ENCODE measurements at places on chromosomes 3 and 15.

DNA sequence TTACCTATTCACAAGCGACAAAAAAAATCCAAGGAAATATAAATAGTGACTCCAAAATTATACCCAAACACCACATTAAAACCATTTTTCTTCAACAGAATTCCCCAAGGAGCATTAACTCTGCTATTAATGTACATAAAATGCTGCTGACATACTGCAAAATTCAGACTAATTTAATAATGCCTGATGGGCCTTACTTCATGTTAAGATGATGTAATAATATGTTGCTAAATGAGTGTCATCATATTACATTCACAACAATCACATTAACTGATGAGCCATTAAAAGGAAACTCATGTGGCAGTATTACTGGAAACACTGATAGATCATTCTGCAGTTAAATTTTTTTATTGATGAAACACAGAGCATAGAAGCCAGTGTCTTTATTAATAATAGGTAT, 204.9 kb upstream of the CGNL1 start:
- no peak for DNase-seq

DNA sequence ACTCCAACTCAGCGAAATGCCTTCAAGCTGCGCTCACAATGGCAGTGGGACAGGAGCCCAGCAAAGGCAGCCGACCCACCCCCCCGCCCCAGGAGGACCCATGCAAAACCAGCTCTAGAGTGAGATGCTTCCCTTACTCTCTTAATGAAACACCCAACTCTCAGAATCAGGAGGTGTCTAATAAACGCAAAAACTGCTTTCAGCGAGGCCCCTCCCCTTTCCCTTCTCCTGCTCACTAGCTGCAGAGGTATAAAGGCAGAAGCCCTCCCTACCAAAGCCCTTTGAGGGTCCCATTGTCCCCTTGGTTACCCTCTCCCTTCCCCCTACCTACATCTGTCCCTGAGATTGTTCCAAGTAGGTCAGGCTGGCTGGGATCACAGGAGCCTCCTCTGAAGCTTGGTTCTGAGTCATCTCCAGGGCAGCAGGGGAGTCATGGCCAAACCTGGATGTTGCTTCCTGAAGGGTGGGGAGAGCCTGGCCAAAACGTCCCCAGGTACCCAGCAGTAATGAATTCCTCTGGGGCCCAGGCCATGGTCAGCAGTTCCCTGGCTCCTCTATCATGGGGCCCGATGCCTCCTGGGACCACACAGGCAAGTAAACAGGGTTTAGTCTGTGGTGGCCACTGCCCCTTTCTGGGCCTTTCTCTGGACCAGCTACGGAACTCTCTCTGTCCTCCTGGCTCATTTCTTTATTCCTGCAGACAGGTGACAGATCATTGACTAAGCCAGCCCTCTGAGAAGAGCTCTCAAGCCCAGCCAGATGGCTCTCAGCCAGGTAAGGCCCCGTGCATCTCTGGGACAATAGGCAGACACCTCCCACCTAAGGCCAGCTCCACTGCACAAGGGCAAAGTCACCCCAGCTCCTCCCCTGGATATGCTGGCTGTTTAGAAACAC, 8.6 kb downstream of the KLHL25 start:
- no peak for DNase-seq

- DNase-seq, result no peak
These were observed 36.0 kb upstream of the ALDH1L1 start for GRCh38 chr3:126216416-126216815.

DNA sequence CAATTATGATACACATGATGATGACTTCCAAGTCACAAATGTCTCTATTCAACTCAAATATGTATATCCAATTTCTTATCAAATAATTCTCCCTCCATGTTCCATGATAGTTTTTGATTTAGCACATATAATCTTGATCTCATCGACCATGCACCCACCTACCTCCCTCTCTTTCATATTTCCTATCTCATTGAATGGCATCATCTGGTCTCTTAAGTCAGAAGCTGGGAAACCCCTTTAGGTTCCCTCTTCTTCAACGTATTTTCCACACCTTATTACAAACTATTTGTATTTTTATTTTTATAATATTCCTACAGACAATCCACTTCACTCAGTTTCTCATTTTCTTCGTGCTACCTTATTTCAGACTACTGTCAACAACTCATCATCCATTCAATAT, 56.9 kb upstream of the DPH6 start:
- DNase-seq, result no peak

- DNase-seq, result no peak
These were observed 434.7 kb upstream of the AGTR1 start for GRCh38 chr3:148262980-148263379.

GRCh38 chr15:100732211-100733055, 130.0 kb downstream of the ASB7 start:
- DNase-seq, result no peak

GRCh38 chr15:23574742-23575141, 9.3 kb downstream of the MKRN3 start:
- no peak for DNase-seq

GRCh38 chr3:113194823-113195401, 16.4 kb upstream of the BOC start:
- no peak for DNase-seq

DNA sequence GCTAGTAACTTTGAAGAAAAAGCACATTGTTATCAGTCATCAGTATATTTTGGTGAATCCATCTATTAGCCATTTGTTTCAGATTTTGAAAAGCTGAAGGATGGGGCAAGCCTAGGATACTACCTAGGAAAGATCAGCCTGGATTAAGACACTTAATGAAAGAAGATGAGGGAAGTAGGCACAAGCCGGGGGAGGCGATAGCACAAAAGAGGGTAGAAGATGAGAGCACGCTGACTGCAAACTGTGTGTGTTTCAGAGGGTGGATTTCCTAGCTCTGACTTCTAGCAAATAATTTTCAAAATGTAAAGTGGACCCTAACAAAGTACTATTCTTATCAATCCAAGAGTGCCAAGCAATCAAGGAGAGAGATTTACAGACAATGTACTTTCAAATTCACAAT, 22.2 kb upstream of the SOX2 start:
- no peak for DNase-seq

GRCh38 chr3:46733026-46733800, 15.5 kb upstream of the PRSS50 start:
- no peak for DNase-seq

- no peak for DNase-seq
These were observed 220.5 kb downstream of the FAM43A start for GRCh38 chr3:194906229-194906629.

DNA sequence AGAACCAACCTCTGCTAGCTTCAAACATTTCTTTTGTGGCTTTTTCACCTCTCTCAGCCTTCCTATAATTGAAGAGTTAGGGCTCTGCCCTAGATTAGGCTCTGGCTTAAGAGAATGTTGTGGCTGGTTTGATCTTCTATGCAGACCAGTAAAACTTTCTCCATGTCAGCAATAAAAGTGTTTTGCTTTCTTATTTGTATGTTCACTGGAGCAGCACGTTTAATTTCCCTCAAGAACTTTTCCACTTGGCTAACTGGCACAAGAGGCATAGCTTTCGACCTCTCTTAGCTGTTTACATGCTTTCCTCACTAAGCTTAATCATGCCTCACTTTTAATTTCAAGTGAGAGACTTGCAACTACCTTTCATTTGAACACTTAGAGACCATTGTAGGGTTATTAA, 964.7 kb downstream of the ROBO2 start:
- DNase-seq, result no peak
